ENCODE measurements at places on chromosomes 11 and 22.

DNA sequence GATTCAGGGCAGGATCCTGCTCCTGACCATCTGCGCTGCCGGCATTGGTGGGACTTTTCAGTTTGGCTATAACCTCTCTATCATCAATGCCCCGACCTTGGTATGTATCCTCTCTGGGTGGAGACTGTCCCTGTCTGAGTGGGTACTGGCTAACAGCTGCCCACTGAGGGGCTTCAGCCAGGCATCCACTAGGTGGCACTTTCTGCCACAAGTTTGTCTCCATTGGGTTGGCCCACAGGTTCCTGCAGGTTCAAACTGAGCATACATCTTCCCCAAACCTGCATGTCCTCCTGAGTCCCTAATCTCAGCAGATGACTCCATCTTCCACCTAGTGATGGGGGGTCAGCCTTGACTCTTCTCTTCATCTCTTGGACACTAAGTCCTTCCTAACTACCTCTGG lies 4.4 kb downstream of the SLC2A11 start:
- peak; percentile 50 for DNase-seq

GRCh38 chr11:60951904-60952741 lies at the start of gene SLC15A3:
TSS of gene SLC15A3 (minus strand) at chr11:60952176. CDS start at chr11:60951551, 625 bp downstream.
- DNase-seq: peak; percentile 43

DNA sequence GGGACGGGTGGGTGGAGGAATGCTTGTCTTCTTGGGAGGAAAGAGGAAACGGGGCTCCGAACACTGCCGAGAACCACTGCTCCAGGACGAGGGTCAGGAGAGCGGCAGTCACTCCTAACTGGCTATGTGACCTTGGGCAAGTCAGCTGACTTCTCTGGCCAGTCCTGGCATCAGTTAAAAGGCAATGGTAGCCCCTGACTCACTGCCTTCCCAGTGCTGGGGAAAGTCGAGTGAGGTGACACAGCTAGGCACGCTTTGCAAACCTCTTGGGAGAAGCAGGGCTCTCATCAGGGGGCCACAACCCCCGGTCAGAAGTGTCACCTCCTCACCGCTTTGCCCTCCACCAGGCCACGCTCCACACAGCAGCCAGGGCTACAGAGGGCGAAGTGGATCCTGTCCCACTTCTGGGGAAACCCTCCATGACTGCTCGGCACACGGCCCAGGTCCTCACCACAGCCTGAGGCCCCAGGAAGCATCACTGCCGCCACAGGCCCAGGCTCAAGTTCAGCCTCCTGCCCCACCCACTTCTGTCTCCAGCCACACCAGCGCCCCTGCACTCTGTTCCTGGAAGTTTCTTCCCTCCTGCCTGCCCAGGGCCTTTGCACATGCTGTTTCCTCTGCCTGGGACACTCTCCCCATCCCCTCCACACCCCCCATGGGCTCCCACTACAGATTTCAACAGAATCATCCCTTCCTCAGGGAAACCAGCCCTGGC lies 16.3 kb downstream of the IL2RB start:
- DNase-seq: no peak

DNA sequence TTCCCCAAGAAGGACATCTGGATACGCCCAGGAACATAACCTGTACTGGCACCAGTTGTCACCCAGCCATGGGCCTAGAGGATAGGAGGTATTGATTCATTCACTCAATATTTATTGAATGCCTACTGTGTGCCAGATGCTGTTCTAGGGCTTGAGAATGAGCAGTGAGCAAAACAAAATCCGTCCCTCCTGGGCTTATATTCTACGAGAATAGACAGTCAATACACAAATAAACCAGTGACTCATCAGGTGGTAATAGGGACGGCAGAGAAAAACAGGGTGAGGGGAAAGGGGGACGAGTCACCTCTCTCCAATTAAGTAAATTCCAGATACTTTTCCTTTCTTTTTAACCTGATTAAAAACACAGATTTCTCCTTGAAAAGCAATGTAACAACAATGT lies 103.5 kb downstream of the MICAL2 start:
- peak; percentile 61 for DNase-seq

DNA sequence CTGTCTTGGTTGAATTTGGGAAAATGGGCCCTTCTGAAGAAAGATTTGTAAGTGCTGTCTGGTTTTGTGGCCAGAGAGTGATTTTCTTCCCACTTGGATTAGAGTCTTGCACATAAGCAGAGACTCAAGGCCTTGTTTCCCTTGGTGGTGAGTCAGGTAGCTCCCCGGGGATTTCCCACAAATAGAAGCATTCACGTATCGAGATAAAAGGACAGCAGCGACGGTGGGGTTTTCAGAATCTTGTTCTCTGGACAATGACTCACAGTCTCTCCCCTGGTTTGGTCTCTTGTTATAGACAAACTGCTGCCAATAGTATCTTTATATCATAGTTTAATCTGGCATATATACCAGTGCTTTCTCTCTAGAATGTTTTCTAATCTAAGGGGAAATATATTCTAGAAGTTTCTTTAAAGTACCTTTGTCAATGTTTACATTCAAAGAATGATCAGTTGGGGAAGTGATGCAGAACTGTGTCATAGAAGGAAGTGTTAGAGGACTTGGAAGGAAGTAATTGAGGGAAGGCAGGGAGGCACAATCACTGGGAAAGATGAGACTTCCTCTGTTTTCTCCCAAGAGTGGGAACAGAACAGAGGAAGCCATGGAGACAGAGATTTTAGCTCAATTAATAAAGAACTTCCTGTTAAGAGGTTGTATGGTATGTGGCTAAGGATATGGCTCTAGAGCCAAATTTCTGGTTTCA lies 18.1 kb downstream of the POLA2 start:
- peak; percentile 81 for DNase-seq

DNA sequence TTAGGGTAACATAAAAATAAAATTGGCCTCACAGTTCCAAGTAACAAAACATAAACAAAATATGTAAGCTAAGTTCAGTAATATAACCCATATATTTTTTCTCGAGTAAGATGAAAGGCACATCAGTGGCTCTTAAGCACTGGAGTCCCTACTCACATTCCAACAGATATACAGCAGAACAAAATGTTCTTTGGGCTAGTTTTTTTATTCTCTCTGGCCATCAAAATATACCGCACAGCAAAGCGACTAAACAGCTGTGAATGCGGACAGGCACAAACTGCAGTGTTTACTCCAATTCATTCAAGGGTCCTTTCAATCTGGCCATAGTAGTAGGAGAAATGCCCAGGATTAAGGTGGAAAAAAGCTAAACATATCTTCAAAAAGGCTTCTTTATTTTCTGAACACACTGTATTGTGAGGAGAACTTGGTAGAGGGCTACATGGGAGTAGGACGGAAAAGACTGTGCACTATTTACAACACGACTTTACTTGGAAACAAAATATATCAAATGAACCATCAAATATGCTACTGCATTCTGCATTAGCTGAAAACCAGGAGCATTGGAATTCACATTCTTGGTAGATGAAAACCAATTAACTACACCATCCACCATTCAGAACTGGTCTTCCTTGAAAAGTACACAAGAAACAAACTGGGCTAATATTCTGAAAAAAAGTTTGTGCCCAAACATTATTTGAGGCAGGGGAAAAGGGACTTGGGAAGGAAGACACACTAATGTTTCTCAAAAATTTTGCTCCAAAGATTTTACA lies 4.4 kb downstream of the CDON start:
- no peak for DNase-seq

DNA sequence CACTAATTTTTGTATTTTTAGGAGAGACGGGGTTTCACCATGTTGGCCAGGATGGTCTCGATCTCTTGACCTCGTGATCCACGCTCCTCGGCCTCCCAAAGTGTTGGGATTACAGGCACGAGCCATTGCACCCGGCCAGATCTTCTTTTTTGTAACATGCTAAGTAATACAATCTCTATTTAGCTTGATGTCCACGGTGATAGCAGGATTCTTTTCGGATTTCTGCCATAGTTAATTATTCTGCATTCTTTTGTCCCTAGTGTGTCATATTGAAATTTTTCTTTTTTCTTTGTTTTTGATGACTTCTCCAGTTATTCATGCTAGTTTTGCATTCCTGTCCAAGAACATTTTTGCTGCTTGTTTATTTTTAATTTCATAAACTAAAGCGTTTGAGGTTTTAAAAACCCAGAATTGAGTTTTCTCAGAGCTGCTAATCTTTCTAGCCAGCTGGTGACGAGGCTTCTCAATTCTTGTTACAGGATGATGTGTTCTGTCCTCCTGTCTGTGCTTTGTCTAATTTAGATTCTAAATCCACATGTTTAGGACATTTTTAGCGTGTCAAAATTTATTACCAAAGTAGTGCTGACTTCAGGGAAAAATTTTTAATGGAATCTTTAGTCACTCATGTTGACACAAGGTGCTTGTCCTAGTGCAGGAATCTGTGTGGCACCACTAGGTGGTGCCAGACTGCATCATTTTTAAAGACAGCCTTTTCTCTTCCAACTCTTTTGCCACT lies 21.8 kb downstream of the NF2 start:
- peak; percentile 86 for DNase-seq

DNA sequence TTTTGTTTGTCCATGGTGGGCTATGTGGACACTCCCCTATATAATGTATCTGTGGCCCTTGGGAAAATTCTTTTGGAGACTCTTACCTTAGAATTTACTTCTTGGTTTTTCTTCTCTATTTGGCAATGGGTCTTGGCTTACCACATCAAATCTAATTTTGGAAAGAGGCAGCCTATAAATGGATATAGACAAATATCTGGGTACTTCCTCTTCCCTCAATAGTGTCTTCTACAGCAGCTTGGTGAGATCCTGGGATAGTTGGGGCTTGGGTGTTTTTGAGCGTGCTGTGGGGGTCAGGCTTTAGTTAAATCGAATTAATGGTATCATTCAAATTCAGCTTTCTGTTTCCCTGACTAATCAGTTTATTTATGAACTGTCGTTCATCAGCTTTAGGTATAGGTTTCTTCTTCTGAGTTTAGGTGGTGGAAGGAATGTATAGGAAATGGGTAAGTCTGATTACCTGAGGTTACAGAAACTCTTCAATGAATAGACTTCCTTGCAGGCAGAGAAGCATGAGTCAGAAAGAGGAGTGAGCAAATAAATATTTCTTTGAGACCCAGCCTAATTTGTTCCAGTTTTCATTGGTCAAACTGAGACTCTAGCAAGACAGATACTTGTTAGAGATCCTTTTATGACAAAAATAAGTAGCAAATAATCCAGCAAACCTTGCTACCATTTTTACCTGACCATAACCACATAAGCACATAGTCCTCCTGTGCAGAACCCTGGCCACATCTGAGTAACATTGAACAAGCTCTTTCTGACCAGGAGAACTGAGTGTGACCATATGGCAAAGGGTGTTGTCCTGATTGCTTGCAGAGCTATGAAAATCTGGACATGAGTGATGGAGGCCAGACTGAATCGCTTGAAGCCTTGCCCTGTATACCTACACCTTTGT lies 68.6 kb upstream of the SORL1-AS1 start:
- DNase-seq: no peak

- DNase-seq: no peak
These were observed 200.3 kb downstream of the MYO18B start for GRCh38 chr22:25942115-25942855.

DNA sequence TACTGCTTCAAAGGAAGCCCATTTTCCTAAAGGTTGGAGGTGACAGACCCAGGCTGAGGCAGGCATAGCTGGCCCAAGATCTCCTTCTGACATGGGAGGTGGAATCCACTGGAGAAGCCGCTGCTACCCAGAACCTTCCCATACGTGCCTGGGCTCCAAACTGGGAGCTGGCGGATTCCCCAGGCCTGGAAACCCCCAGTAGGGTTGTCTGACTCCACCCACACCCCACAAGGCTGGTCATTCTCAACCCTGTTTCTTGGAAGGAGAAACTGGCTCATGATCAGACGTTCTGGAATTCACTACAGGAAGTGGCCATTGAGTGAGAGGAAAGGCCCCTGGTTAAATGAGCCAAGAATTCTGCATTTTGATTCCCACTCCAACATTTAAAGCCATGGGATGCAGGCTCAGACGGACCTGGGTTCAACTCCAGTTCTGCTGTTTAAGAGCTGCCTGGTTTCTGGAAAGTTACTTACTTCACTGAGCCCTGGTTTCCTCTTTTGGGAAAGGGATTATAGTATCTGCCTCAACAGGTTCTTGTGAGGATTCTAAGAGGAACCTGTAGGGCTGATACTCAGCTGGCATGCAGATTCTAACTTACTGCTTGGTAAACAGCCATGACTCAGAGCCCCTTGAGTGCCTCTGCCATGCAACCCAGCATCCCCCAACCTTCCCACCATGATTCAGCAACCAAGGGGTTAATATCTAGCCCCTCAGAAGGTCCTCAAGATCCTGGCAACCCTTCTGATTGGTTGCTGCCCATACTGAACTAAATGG lies 19.4 kb upstream of the TSKU start:
- peak; percentile 52 for DNase-seq

DNA sequence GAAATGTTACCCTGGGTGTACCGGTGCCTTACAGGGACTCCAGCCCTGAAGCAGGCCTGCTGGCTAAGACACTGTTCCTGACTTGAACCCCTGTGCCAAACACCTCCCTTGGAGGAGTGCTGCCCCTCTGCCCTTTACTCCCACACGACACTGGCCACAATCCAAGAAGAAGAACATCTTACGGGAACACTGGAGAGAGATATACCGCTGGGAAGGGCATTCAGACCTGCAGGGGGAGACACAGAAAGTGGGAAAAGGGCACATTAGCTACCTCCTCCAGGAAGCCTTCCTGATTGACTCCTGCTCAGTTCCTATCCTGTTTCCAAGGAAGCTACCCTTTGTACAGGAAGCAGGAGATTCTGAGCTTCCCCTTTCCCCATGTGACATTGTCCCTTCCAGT lies 18.7 kb downstream of the TMPRSS13 start:
- DNase-seq: no peak

DNA sequence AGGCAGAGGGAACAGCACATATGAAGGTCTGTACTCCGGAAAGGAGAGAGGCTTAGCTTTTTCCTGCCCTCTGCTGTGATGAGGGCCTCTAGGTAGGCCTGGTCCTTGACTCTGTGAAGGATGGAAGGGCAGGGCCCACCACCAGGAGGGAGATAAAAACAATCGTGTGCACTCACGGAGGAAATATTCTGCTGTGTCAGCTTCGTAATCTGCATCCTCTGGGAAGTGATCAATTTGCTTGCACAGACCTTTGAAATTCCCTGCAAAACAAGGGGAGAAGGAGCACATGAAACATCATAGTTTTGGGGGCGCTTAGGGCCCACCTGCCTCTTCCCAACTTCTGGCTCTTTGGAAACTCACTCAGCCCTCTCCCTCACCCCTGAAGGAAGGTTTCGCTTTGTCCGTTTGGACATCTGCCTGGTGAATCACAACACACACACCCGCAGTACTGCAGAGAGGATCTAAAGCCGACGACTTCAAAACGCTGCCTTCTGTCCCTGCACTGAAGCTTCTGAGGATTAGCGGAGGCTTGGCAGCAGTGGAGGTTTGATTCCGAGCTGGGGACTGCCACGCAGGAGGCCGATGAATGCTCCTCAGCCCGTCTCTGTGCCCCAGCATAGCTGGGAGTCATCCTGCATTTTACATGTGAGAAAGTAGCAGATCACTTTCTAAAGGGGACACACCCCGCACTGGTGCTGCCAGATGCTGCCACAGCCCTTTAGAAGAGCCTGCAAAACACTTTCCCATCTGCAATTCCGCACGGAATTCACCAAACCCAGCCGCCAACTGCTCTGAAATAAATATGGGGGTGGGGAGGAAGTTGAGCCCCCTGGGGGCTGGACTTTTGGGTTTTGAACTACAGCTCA lies 58.6 kb upstream of the EIF3D start:
- peak; percentile 47 for DNase-seq

- DNase-seq: no peak
These were observed 7.2 kb downstream of the FAM118A start for GRCh38 chr22:45316796-45317526.
